ENCODE measurements at places on chromosomes 7 and 10. TPM values are rescaled to one million over a fixed set of nuclear protein-coding genes. Genes with fewer than 3 reads are reported as not detected.
A peak's percentile ranks its signal among the peaks of the same experiment; 100 is the strongest.

GRCh38 chr7:64630496-64630895, 35.4 kb upstream of the ZNF107 start:
- no peak for DNase-seq

DNA sequence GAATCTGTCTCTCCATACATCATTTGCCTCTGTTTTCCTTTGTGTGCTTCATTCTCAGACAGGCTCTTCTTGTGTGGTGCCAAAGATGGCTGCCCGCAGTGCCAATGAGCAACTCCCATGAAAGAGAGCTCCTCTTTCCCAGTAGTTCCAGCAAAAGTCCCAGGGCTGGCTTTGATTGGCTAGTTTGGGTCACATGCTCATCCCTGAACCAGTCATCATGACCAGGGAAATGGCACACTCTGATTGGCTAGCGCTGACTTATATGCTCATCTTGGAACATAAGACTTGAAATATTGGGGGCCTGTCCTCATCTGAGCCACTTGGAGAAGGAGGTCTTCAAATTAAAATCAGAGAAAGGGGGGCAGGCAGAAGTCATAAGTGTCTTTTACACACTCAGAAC, 112.7 kb downstream of the CDH23 start:
- no peak for DNase-seq

GRCh38 chr10:4541292-4541691, 284.7 kb upstream of the AKR1E2 start:
- no peak for DNase-seq

DNA sequence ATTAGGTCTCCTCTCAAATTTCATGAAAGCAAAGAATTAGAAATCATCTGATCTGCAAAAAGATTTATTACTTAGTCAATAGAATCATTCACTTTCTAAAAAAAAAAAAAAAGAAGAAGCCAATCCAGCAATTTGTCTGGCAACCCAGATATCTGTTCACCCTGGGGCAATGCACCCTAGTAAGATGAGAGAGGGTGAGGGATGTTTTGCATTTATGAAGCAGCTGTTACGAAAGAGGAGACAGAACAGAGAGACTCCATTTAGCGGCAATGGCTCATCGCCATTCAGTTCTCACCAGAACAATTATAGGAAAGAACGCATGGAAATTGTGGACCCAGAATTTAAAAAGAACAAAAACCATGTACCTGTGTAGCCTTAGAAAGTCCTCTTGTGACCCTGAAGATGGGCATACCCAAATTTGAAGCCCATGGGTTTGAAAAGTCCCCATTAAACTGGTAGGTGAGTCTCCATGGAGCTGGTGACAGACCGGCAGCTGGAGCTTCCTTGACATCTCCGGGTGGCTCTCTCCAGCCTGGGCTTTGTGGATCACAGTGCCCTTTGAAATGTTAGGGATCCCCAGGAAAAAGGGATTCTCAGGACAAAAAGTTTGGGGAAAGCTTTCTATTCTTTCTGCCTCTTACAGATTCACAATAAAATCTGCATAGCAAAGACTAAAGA, 45.5 kb upstream of the CCDC3 start:
- no peak for DNase-seq

GRCh38 chr10:16909961-16910792, 93.0 kb upstream of the RSU1 start:
- DNase-seq, result no peak

BTBD16 gene
- not detected for total RNA-seq

NEUROD6 gene
- not detected for total RNA-seq

- DNase-seq, result no peak
Measured at GRCh38 chr7:98137826-98138151, 31.1 kb downstream of the LMTK2 start.

DNA sequence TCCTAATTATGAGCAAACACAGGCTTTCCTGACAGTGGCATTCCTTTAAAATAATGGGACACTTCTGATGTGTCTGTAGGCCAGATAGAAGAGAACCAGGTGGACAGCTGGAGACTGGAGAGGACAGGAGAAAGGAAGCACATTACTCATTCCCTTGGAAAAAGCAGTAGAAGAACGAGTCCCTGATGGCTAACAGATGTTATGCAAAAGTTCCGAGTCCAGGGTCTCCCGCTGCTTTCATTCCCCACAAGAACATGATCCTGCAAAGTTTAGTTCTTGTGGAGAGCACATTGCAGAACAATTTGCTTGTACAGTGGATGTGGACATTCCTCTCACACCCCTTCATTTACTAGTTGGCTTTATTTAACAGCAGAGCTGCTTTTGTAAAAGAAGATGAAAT, 137.6 kb downstream of the GPAM start:
- DNase-seq, result no peak

PDE6C gene
- total RNA-seq, result not detected

EEF1AKMT2 gene
- 11.4 TPM for total RNA-seq

DNA sequence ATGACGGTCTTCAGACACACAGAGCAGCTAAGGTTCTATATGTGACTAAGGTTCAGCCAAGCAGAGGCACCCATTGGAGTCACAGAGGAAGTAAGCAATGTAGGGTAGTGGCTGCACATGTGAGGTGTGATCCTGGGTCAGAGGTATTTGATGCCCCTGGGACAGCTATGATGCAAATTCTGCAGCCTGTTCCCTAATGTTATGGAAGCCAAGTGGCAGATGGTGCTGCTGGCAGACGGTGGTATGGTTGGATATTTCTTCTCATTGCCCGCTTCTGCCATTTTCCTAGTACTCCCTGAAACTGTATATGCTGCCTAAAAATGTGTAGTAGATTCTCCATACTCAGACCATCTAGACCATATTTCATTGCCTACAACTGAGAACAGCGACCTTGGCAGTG, 7.2 kb downstream of the TAS2R16 start:
- DNase-seq, result no peak

GRCh38 chr10:97428572-97428981, 2.6 kb downstream of the PGAM1 start:
- no peak for DNase-seq

GRCh38 chr7:108603656-108604306, 34.1 kb downstream of the DNAJB9 start:
- no peak for DNase-seq

GBX1 gene
- 2.4 TPM for total RNA-seq

GRCh38 chr7:44386139-44386913, 60.9 kb upstream of the CAMK2B start:
- no peak for DNase-seq

PGAM2 gene
- total RNA-seq, result 1,123 TPM

HYAL4 gene
- not detected for total RNA-seq

ADAM12 gene
- total RNA-seq, result 0.35 TPM

- no peak for DNase-seq
Measured at GRCh38 chr10:88437411-88437810, 145.7 kb downstream of the RNLS start.

- DNase-seq, result no peak
Measured at GRCh38 chr10:25867321-25867720, 66.7 kb upstream of the MYO3A start.

EPHA1 gene
- not detected for total RNA-seq

DNA sequence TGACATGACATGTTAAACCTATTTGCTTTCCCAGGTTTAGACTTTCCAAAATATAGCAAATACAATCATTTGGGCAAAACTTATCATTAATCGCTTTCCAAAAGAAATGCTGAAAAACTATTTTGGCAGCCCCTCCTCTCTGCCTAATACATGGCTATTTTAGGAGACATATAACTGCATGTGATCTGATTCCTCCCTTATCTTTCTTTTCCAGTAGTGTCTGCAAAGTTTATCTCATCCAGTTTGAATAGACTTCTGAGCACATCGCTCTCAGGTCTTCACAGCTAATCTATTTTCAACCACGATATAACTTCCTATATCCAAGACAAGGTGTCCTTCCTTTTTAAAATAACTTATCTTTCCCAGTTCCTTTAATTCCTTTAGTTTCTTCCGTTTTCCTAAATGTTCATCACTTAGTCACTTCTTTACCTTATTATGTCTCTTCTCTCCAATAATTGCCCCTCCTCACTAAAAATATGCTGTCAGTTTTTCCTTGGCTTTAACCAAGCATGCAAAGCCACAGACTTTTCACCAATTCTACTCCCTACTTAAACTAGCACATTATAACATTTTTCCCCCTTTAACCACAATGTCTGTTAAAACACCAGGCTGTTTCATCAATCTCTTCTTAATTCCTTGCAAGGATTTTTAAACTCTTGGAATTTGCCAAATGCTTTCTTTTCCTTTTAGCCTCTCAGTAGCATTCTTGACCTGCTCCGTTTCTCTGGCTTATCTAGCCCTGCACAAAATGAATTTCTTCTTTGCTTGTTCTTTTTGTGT, 24.4 kb downstream of the GNG11 start:
- DNase-seq, result no peak

DNA sequence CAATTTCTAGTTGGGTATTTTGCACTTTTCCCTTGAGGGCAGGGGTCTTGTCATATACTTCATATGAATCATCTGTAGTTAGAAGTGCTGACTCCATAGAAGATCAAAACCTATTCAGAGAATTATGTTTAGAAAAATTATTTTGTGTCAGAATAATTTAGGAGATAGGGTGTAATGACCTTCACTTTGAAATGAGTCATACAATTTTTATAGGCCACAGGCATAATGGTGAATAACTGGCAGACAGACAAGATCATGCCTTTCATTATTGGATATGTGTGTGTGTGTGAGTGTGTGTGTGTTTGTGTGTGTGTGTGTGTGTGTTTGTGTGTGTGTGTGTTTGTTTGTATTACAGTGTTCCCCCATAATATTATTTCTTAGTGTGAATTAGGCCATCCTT, 523.0 kb downstream of the ANKRD7 start:
- DNase-seq, result no peak

DNA sequence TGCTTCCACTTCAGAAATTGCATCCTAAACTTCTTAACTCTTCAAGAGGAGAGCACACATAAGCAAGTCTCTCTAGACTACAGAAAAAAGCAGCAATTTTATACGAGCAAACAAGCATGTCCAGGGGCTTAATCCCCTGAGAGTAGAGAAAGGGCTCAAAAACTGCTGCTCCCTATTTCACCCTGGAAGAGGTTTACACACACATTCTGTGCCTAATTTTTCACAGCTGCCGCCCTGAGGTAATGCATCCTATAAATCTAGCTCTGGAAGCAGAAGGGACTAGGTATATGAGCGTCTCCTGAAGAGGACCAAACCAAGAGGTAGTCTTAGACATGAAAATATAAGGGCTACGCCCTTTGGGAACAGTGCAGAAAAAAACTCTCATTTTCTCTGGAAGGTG, 73.1 kb downstream of the CRPPA start:
- no peak for DNase-seq

DNA sequence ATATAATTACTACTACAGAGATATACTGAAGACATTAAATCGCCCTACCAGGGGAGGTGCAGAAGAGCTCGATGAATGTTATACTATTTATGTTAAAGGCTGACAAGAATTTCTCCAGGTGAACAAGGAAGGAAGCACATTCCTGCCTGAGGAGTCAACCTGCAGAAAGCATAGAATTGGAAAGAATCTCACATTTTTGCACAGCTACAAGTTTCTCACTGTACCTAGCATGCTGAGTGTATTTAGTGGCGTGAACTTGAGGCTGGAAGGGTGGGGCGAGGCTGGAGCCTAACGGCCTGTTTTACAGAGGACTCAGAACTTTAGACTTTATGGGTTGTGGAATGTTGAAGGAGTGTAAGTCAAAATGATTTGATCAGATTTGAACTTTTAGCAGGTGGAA, 373.6 kb upstream of the LRGUK start:
- DNase-seq, result no peak

DNA sequence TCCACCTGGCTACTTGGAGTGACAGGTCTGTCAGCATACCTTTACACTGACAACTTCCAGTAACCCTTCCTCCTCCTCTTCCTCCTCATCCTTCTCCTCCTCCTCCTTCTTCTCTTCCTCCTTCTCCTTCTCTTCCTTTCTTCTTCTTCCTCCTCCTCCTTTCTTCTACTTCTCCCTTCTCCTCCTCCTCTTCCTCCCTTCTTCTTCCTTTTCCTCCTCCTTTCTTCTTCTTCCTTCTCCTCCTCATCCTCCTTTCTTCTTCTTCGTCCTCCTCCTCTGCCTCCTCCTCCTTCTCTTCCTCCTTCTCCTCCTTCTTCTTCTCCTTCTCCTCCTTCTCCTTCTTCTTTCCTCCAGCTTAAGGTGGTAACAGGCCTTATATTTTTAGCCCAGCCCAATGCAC, 109.3 kb upstream of the PLXDC2 start:
- DNase-seq, result no peak

DNA sequence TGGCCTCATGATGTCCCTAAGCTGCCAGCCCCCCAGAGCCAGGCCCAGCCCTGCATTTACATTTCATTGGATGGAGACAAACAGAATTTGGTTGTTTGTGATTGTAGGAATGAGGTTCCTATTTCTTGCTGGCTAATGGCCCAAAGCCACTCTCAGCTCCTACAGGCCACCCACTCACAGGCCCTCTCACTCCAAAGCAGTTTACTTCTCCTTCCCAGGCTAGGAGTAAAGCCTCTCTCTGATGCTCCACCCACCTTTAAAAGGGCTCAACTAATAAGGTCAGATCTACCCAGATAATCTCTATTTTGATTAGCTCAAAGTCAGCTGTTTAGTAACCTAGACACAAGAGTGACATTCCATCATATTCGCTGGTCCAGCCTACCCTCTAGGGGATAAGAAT, 11.2 kb upstream of the CUZD1 start:
- DNase-seq, result no peak

WNT8B gene
- not detected for total RNA-seq

DNA sequence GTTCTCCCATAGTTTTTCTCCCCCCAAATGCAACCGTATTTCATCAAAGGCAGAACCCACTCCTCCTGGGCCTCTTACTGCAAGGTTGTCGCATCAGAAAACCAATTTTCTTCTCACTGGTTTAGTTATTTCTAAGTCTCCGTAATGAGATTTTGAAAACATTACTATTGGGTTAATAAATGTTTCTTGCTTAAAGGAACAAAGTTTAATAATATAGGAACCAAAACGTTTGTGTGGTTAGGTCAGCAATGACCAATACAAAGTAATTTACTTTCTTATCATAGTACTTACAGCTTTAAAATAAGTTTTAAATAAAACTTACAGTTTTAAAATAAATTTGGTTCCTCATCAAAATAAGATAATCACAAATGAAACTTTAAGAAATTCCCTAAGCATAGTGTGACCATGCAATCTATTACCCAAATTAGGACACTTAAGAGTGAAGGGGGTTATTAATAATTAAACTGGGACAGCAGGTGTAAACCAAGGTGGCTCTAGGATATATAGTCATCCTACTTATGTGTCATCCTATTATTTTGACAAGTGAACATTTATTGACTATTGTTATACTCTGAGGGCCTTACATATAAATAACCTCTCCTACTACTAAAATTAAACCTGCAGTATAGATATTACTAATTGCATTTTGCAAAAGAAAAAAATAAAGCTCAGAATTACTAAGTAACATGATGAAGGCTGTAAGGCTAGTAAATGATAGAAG, 415.4 kb upstream of the LRRN3 start:
- DNase-seq, result no peak

GRCh38 chr7:94452239-94452638, 57.4 kb upstream of the CASD1 start:
- DNase-seq, result no peak

RHOBTB1 gene
- total RNA-seq, result 12.1 TPM

LRMDA gene
- 22.3 TPM for total RNA-seq

- DNase-seq, result peak; percentile 77
Measured at GRCh38 chr7:148983200-148984146, 44.8 kb downstream of the PDIA4 start.

- DNase-seq, result no peak
Measured at GRCh38 chr10:71255550-71255807, 43.1 kb downstream of the UNC5B start.

GRCh38 chr10:22597138-22597537, 117.2 kb downstream of the PIP4K2A start:
- no peak for DNase-seq
